ENCODE measurements at places on chromosomes 11 and 22.

DNA sequence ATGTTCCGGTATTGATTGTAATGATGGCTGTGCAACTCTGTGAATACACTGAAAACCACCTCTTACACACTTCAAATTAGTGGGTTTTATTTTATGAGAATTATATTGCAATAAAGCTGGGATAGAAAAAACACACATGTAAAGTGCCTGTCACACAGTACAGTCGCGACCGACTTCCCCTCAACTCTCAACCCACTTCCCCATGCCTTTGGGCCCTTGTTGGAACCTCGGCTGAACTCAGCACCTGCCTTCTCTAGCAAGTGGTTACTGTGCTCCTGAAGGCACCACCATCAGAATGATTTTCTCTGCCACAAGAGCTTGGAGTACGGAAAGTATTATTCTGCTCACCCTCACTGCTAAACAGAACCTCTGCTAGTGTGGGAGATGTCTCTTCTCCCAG is 13.5 kb downstream of the KCNJ1 start:
- no peak for DNase-seq

- peak; percentile 97 for DNase-seq
These were observed 32.2 kb downstream of the LIMK2 start for GRCh38 chr22:31244046-31244942.

DNA sequence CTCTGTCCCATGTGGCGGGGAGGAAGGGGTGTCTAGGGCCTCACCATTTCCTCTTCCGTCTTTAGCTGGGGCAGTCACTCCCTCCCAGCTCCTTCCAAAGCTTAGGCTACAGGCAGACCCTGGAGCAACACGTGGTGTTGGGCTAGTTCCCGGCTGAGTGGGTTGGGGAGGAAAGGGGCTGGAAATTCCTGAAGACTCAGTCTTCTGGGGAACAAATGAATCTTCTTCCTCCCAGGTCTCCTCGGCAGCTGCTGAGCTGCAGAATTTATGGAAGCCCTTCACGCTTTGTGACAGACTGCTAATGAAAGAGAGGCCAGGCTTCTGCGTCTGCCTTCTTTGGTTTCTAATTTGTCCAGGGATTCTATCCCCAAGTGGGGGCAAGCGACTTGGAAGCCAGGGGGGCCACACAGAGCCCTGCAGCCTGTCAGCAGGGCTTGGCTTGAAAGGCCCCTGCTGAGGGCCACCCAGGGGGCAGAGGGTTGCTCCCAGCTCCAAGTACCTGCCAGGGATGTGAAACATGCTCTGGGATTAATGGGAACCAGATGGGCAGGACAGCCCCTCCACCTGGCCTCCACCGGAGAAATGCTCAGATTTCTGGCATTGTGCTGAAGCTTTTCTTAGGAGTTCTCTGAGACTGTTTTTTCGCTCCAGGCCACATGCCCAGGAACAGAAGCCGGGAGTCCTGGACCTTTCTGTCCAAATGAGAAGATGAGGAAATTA is 123.1 kb downstream of the PKNOX2 start:
- DNase-seq: peak; percentile 18

DNA sequence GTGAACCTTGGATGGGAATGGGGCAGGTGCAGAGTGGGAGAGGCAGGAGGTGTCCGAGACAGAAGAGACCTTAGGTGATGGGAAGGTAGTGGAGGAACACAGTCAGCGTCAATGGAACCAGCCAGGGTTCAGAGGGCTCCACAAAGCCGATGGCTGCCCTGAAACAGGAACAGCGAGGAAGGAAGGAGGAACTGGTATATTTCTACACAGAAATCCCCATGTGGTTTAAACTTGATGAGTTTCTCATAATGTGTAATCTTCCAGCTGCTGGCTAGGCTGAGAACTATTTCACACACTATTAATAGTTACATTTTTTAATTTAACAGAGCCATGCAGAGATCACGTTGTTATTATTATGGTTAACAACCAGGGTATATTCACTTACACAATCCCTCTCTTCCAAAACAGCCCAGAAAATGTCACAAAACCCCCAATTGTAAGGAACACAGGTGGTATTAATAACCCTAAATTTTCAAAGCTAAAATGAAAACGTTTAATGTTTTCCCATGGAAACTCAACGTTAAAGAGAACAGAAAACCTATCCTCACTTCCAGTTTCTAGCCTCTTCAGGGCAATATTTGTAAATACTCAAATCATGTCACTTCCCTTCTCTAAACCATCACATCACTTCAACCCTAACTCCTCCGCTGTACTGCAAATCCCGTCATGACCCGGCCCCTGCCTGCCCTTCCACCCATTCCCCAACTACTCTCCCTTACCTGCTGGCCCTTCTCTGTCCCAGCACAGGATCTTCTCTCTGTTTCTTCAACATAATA is 74.5 kb upstream of the ARFGAP3 start:
- DNase-seq: peak; percentile 87

Measured in GM23248 (cell line).